ENCODE measurements at places on chromosomes 1 and 21. TPM values are rescaled to one million over a fixed set of nuclear protein-coding genes. Genes with fewer than 3 reads are reported as not detected.

The HSPA6 gene
- 9.0 TPM for total RNA-seq

The GAS5 gene
- total RNA-seq, result 307 TPM

The CFAP141 gene
- total RNA-seq, result not detected

The GCSAML gene
- total RNA-seq, result 0.81 TPM

The KRTAP20-4 gene
- total RNA-seq, result not detected

The ADAMTSL4 gene
- total RNA-seq, result 98.0 TPM

The LRRN2 gene
- 6.8 TPM for total RNA-seq

The TMEM59 gene
- 294 TPM for total RNA-seq

The OR10J1 gene
- not detected for total RNA-seq

The SMCP gene
- not detected for total RNA-seq

The ZNF695 gene
- total RNA-seq, result not detected

The DCST1 gene
- not detected for total RNA-seq

The FMO3 gene
- 3.7 TPM for total RNA-seq

The TAL1 gene
- 12.3 TPM for total RNA-seq

The AIM2 gene
- total RNA-seq, result 2.6 TPM

The FOXD2 gene
- total RNA-seq, result 2.7 TPM

DNA sequence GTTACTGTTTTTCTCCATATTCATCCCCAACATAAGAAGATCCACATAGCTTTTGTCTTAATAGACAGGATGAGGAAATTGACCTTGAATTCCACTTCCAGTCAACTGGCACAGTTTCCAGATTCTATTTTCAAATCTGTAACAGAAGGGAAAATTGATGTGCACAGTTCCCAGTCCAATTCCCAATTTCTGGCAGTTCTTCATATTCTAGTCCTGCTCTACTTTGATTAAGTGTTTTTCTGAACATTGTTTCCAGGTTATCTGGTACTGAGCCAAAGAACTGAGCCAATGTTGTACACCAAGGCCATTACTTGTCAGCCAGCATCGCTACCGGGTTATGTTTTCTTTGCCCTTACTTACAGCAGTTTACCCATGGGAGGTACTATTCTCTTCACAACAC, 1755.4 kb downstream of the PLA2G4A start:
- H3K27ac ChIP-seq, result no peak overlapping the region
- no peaks in the 10 kb centered on the region for H3K27me3 ChIP-seq
- H3K36me3 ChIP-seq, result no peaks in the 10 kb centered on the region
- H3K4me3 ChIP-seq, result no peak overlapping the region
- H3K4me1 ChIP-seq, result no peaks in the 10 kb centered on the region
- DNase-seq, result no peak

DNA sequence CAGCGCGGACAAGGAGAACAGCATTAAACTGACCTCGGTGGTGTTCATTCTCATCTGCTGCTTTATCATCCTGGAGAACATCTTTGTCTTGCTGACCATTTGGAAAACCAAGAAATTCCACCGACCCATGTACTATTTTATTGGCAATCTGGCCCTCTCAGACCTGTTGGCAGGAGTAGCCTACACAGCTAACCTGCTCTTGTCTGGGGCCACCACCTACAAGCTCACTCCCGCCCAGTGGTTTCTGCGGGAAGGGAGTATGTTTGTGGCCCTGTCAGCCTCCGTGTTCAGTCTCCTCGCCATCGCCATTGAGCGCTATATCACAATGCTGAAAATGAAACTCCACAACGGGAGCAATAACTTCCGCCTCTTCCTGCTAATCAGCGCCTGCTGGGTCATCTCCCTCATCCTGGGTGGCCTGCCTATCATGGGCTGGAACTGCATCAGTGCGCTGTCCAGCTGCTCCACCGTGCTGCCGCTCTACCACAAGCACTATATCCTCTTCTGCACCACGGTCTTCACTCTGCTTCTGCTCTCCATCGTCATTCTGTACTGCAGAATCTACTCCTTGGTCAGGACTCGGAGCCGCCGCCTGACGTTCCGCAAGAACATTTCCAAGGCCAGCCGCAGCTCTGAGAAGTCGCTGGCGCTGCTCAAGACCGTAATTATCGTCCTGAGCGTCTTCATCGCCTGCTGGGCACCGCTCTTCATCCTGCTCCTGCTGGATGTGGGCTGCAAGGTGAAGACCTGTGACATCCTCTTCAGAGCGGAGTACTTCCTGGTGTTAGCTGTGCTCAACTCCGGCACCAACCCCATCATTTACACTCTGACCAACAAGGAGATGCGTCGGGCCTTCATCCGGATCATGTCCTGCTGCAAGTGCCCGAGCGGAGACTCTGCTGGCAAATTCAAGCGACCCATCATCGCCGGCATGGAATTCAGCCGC, 2.5 kb downstream of the S1PR1 start:
- no peaks in the 10 kb centered on the region for H3K36me3 ChIP-seq
- H3K4me1 ChIP-seq, result no peaks in the 10 kb centered on the region
- H3K27me3 ChIP-seq, result no peaks in the 10 kb centered on the region
- H3K27ac ChIP-seq, result no peak overlapping the region
- no peak for DNase-seq

- no peaks in the 10 kb centered on the region for H3K27me3 ChIP-seq
- H3K4me3 ChIP-seq, result no peak within 1 kb of the TSS
- no peak within 1 kb of the TSS for H3K27ac ChIP-seq
- peak; percentile 77 for DNase-seq
Observed at GRCh38 chr1:207495801-207496792, at the start of gene CR1. Gene CR1 (plus strand): TSS chr1:207496157. CDS start chr1:207496268, 111 bp downstream.

- no peaks in the 10 kb centered on the region for H3K36me3 ChIP-seq
- no peak overlapping the region for H3K27ac ChIP-seq
- H3K4me1 ChIP-seq, result no peaks in the 10 kb centered on the region
- no peak overlapping the region for H3K4me3 ChIP-seq
Observed at GRCh38 chr1:81008293-81008692, 792.4 kb upstream of the ADGRL2 start.

DNA sequence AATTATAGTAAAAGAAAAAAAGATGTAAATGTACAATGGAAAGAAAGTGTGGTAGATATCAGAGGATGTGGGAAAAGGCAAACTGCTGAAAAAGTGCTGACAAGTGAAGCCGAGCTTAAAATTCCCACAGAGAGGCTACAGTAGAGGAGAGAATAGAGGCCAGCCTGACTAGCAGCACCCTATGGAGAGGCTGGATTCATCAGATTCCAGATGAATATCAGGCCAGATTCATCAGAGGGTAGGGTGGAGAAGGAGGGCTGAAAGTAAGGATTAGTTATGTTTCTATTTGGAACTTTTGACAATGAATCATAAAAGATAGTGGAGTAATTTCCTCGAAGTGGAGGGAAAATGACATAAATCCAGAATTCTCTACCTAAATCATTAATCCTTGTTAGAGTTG, 60.4 kb upstream of the NEK7 start:
- H3K4me1 ChIP-seq, result no peaks in the 10 kb centered on the region
- DNase-seq, result no peak
- no peak overlapping the region for H3K27ac ChIP-seq
- no peaks in the 10 kb centered on the region for H3K36me3 ChIP-seq
- no peaks in the 10 kb centered on the region for H3K27me3 ChIP-seq

DNA sequence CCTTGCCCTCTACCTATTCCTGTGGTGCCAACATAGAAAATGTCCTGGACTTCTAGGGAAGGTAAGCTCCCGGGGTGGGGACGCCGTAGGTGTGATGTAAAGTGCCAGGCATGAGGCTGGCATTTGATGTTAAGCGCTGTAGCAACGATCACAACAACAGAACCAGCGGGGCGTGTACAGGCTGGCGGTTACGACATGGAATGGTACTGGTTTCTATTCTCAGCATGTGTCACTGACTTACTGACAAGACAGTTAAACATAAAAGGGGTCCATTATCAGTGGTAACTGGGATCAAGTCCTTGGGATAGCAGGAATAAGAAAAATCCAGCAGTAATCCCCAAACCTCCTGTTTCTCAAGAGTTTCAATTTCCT, 58.9 kb downstream of the TGFBR3 start:
- no peaks in the 10 kb centered on the region for H3K4me1 ChIP-seq
- no peak for DNase-seq
- no peaks in the 10 kb centered on the region for H3K27me3 ChIP-seq
- no peaks in the 10 kb centered on the region for H3K36me3 ChIP-seq
- no peak overlapping the region for H3K27ac ChIP-seq
- no peak overlapping the region for H3K4me3 ChIP-seq

DNA sequence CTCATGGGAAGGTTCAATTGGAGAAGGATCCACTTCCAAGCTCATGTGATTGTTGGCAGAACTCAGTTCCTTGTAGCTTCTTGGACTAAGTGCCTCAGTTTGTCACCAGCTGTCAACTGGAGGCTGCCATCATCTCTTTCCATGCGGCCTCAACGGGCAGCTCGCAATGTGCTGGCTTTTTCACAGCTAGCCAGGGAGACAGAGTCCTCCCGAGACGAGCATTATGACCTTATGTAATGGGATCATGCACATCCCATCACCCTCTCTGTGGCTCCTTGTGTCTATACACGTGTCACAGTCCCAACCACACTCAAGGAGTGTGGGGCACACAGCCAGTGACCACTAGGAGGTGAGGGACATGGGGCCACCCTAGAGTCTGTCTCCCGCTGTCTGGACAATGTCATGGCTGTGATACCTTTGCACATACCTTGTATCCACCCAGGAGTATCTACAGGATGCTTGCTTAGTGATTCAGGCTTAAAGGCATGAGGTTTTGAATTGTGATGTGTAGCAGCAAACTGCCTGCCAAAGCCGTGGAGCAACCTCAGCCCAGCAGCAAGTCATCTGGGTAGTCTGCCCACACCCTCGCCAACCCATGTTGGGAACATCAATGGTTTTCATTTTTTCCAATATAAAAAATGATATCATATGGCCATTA, 3.9 kb upstream of the KRTAP10-6 start:
- H3K4me3 ChIP-seq, result no peak overlapping the region
- no peak for DNase-seq
- no peaks in the 10 kb centered on the region for H3K36me3 ChIP-seq
- H3K27me3 ChIP-seq, result no peaks in the 10 kb centered on the region
- H3K27ac ChIP-seq, result no peak overlapping the region

DNA sequence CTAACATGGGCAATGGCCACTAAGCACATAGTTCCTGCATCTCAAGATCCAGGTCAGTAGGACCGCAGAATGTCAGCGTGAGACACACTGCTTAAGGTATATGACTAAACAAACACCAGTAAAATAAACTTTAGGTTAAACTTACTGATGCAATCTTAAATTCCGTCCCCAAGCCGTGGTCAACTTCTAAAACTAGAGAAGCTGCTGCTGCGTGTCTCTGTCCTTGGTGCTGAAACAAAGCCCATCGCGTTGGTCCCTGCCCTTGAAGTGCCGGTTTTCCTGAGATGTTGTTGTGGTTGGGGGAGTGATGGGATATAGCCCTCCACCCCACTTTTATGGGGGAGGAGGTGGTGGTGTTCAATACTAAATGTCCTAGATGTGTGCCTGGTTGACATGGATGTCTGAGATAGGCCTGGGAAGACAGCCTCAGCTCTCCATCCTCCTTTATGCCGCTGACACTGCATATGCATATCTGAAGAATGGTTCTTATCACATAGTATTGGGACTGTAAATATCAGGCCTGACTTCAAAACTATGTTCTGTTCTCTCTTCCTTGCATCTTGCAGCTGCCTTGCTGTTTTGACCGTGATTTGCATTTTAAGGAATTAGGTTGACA, 72.0 kb upstream of the KCNA3 start:
- no peaks in the 10 kb centered on the region for H3K4me1 ChIP-seq
- H3K4me3 ChIP-seq, result no peak overlapping the region
- H3K27me3 ChIP-seq, result no peaks in the 10 kb centered on the region
- H3K27ac ChIP-seq, result no peak overlapping the region
- DNase-seq, result no peak

GRCh38 chr1:235286667-235287066, 41.3 kb downstream of the ARID4B start:
- H3K27me3 ChIP-seq, result no peaks in the 10 kb centered on the region
- no peak overlapping the region for H3K27ac ChIP-seq
- H3K4me1 ChIP-seq, result no peaks in the 10 kb centered on the region
- H3K4me3 ChIP-seq, result no peak overlapping the region

DNA sequence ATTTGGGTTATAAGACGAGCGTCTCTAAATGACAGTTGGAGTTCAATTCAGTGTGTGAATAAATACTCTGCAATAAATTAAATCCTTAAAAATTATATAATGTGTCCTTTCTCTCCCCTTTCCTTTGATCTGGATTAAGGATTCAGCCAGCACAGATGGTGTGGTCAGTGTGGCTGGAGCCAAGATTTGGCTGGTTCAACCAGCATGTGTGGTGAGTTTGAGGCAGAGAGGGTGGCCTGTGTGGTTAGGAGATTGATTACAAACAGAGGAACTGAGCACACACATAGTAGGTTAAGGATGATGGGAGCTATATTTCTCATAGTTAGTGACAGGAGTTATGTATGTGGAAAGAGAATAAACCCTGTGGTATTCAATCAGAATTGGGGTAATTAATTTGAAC, 14.2 kb upstream of the AMIGO1 start:
- H3K36me3 ChIP-seq, result no peaks in the 10 kb centered on the region
- no peaks in the 10 kb centered on the region for H3K27me3 ChIP-seq

DNA sequence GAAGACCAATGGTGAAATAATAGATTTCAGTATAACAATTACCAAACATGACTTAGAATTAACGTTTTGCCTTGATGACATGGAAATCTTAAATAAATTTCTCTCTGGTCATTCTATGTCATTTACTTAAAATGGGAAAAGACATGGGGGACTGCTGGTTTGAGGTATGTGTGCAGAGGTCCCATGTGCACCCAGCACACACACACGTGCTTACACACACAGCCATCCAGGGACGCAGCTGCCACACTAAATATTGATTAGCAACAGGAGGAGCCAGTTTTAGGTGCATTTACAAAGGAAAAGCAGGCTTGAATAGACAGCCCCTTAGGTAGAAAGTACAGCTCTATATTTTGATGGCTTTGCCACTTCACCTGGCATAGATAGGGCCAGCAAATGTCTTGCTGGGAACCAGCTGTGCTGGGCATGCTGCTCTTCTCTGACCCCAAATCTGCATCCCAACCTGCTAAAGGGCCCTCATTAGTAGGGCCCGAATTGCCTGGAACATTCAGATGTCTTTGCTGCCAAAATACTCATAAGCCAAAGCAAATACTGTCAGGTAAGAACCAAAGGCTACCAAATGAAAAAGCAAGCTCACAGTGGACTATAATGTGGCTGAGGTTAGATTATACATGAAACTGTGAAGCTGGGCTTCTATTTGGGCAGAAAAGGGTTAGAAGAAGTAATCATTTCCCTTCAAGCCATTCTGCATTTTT, 399.9 kb downstream of the HHAT start:
- no peaks in the 10 kb centered on the region for H3K4me1 ChIP-seq
- H3K27me3 ChIP-seq, result no peaks in the 10 kb centered on the region
- no peak for DNase-seq
- H3K4me3 ChIP-seq, result no peak overlapping the region
- no peak overlapping the region for H3K27ac ChIP-seq

- H3K36me3 ChIP-seq, result no peaks in the 10 kb centered on the region
- DNase-seq, result no peak
- no peak overlapping the region for H3K27ac ChIP-seq
- peaks cover 4% of the 10 kb centered on the region for H3K4me1 ChIP-seq
- H3K27me3 ChIP-seq, result no peaks in the 10 kb centered on the region
Observed at GRCh38 chr21:29335720-29336119, 37.0 kb downstream of the BACH1 start.

Measured in aorta (tissue), 5 donors.